NCI-H460 (cell line): ENCODE measurements at places on chromosomes 3 and 15.

GRCh38 chr3:55868347-55868746, 381.2 kb upstream of the WNT5A start:
- no peak for DNase-seq

- no peak for DNase-seq
Observed at GRCh38 chr3:62672988-62673313, 202.3 kb downstream of the CADPS start.

DNA sequence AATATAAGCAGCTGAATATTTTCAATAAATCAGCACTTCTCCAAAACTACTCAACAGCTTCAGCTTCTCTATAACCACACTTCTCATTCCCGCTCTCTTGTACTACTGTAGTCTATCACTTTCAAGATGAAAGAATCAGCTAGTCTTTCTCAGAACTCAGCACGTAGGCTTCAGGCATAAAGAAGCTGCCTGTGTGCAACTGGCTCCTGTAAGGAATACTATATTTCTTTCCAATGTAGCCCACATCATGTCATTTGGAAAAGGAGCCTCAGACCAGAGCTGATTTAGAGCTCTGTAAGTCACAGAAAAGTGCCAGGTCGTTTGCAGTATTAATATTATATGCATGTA, 62.3 kb downstream of the FMN1 start:
- no peak for DNase-seq

DNA sequence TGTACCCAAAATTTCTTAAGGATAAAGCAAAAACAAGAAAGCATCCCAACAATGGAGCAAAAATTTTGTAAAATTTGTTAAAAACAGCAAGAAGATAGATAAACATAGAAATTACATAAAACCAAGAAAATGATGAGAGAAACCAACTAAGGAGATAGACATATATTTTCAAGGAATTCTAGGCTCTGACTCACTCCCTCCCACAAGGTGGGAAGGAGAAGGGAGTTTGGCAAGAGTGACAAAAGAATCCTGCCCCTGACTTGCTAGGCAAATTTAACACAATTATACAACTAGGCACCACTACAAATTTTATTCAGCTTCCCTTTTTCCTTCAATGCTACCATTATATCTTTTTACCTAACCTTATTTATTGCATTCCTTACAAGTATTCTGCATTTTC, 70.9 kb downstream of the MYO9A start:
- DNase-seq = no peak

DNA sequence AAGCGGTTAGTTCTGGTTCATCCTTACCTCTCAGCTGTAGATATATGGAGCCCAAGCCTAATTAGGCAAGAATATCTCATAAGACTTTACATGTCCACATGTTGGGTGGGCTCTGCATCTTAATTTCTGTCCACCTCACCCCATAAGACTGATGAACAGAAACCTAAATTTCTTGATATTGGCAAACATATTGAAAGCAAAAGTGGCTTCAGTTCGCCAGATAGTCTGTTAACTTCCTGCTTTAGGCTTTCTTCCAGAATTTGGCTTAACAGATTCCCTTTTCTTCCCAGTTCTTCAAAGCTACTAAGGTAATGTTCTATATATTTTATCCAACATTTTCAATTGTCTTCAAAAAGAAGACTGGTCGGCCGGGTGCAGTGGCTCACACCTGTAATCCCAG, 19.7 kb downstream of the GABPB1 start:
- no peak for DNase-seq

- peak; percentile 75 for DNase-seq
Observed at GRCh38 chr3:170506556-170506955, 79.3 kb downstream of the SLC7A14 start.

- DNase-seq = no peak
Observed at GRCh38 chr15:87572381-87572910, 684.1 kb downstream of the NTRK3 start.

DNA sequence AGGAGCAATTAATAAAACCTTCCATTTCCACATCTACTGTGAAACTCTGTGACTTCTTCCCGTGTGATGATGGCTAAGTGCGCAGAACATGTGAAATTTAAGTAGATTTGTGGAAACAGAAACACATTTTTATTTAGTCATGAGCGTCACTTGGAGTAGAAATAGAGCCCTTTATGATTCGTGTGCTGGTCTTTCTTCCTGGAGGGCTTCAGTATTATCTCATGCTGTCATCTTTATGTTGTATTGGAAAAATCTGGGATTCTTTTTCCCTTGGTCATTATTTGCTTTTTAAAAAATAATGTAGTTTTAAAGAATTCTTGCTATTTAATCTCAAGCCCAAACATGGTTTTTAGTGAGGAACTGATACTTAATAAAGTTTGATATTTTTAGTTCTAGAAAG, 284.0 kb upstream of the CTDSPL start:
- no peak for DNase-seq

DNA sequence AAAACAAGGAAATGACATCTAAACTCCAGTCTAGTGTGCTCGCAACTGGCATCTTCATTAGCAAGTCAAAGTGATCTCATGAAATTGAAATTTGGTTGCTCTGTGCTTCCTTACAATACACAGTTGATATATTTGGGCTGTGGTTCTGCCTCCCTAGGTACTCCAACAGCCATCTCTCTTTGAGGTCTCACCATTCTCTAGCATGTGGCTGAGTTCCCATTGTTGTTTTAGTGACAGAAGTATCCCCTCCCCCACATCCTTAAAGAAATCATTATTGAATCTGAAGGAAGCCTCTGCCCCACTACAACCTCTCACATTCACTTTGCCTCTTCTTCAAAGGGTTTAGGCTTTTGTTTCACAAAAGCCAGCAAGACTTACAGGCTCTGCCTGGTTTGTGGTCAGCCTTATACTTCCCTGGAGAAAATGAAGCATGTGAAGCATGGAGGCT, 516.5 kb downstream of the NLGN1 start:
- no peak for DNase-seq

DNA sequence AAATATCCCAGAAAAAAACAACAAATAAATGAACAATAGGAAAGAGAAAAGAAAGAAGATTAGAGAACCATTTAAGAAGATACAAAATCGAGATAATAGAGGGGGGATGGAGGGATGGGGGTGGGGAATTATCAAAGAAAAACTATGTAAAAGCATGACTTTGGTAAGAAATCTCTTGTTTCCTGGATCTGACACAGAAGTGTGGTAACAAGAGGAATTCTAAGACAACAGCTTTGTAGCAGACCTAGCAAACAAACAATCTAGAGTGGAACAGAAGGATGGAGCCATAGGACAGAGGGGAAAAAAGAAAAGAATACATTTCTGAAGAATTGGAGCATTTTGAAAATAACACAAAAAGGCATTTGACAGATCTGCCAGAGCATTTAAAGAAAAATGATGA, 49.3 kb upstream of the HEG1 start:
- DNase-seq = no peak

GRCh38 chr15:85563328-85563727, 182.9 kb downstream of the AKAP13 start:
- DNase-seq = no peak

GRCh38 chr3:42101481-42101880, 10.3 kb downstream of the TRAK1 start:
- DNase-seq = no peak

DNA sequence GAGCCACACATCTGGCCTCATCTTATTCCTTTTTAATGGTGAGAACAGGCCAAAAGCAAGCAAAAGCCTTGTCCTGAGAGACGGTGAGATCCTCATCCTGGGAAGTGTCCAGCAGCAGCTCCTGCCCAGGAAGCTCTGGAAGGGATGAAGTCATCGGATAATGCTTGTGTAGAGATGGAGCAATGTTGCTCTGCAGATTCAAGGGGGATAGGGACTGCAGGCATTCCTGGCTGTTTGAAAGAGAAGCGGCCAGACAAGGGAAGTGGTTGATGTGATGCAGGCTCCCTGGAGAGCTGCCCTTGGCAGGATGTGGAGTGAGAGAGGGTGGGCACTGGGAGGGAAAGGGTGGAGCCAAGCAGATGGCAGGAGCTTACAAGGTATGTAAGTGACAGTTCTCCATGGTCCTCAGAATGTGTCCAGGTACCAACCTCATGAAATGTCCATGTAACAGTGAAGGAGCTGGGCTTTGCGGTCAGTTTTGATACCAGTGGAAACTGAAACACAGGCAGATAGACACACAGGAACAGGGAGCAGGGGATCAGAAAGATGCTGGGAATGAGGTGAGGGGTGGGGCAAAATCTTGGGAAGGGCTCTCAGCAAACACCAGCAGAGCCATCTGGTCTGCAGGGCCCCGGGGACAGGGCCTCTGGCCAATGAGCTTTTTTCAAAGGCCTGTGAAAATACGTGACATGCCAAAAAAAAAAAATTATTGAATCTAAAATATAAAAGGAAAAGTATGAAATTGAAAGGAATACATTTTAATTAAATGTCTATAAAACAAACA, 32.2 kb upstream of the LACTB start:
- DNase-seq = no peak

GRCh38 chr15:22950256-22950990, 29.7 kb downstream of the CYFIP1 start:
- no peak for DNase-seq

DNA sequence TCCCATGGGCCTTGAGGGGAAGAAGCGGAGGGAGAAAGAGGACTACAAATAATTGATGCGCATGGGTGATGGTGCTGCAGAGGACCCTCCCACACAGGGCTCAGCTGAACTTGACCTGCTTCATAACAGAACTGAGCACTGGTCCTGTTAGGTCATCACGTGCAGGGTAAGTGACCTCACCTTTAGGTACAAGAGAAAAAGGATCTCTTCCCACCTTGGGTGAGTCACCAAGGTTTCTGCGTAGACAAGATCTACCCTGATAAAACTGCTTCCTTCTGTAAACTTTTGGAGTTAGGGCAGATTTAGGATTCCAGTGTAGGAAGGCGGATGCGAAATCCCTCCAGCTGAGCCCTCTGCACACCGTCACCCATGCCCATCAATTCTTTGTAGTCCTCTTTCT, 67.1 kb downstream of the FEM1B start:
- DNase-seq = no peak

DNA sequence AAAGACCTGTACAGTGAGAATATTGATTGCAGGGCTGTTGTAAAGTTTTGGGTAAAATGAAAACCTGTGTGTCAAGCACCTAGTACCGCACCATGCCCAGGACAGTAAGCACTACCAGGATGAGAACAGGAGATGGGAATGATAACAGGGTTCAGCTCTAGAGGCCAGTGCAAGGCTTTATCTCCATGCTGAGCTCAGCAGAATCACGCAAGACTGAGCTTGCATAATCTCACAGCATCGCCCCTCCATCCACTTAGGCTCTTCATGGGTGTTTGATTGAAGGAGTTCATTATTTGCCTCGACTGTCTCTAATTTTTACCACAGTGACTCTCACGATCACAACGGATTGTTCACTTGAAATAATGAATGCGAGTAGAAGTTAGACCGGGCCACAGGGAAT, 2.9 kb downstream of the ATP13A5 start:
- DNase-seq = no peak

- DNase-seq = no peak
Observed at GRCh38 chr3:16506451-16506850, 7.0 kb downstream of the RFTN1 start.

GRCh38 chr3:11273891-11274291, 1.7 kb downstream of the ATG7 start:
- no peak for DNase-seq

DNA sequence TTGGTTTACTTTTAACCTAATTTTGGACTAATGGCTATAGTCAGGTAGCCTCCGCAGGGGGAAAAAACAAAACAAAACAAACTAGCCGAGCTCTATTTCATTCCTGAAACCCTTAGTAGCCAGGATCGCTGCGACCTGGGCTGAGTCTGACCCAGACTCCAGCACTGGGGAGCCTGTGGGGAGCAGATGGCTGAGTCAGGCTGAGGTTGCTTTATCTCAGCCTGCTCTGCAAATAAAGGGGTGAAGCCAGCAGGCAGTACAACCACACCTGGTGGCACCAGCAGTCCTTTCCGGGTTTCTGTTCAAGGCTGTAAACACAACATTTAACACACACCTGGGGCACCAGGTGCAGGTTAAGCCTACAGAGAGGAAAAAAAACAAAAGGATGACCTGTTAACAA, 27.3 kb downstream of the ABHD2 start:
- DNase-seq = no peak

GRCh38 chr15:57171426-57171825, 204.9 kb upstream of the CGNL1 start:
- no peak for DNase-seq

DNA sequence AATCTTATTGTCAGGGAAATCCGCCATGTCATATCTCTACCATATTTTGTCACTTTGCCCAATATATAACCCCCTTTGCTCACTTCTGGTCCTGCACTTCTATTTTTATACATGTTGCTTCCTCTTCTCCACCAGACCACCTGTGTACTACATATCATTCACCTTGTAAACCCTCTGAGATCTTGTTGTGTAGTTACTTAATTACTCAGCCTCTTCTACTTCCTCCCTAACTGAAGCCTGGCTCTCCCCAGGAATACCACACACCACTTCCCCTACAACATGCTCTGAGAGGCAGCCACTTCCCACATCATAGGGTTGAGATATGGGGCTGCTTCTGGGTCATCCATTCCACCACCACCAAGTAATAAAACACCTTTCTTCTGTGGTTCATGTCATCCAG, 10.0 kb downstream of the HEXA start:
- DNase-seq = no peak

DNA sequence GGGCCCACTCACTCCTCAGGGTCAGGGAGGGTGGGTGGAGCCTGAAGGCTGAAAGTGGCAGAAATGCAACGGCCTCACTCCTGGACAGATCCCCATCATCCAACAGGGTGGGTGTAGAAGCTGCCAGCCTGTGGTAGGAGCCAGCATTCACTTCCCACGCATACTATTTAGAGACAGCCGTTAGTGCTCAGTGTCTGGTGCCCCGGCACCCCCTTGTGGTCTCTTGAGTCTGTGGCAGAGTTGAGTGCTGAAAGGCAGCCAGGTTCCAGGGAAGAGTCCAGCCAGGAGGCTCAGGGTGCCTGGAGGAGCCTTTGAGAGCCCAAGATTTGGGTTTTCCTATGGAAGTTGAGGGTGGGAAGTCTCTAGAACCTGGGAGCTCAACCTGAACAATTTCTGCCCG, 2.1 kb upstream of the GNAT1 start:
- DNase-seq = peak; percentile 62

- no peak for DNase-seq
Observed at GRCh38 chr3:197522881-197523441, 32.8 kb downstream of the BDH1 start.

DNA sequence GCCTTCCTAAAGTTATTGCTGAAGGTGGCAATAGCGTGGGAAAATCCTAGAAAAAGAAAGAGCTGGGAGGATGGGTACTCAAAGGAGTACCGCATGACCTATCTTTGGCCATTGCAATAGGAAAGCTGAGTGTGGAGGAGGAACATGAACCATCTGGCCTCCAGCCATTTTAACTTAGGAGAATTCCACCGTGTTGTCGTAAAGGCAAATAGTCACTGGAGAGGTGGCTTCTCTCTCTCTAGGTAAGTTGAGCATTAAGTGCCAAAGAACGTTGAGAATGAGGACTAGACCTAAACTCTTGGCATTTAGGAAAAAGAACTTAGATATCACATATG, 16.1 kb upstream of the CMTM7 start:
- no peak for DNase-seq

DNA sequence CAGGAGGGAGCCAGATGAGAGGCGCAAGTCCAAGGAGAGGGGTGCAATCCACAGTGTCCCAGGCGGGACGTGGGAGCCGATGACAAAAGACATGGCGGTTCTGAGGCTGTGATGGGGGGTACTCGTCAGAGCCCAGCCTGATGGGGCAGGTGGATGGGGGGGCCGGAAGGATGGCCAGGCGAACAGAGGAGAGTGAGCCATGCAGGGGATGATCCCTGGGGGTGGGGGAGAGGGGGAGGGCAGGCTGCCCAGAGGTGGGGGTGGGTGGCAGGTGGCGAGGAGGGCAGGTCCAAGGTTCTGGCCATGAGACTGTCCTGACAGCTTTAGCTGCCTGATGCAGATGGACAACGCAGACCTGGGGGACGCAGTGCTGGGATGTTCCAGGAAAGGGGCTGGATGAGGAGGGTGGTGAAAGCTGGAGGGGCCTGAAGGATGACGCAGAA, 8.9 kb upstream of the CSPG4 start:
- DNase-seq = no peak
